Fibroblast of skin of abdomen (primary cell): ENCODE measurements at places on chromosomes 2 and 18.

GRCh38 chr18:32884543-32884942, 111.7 kb upstream of the KLHL14 start:
- no peak for DNase-seq

DNA sequence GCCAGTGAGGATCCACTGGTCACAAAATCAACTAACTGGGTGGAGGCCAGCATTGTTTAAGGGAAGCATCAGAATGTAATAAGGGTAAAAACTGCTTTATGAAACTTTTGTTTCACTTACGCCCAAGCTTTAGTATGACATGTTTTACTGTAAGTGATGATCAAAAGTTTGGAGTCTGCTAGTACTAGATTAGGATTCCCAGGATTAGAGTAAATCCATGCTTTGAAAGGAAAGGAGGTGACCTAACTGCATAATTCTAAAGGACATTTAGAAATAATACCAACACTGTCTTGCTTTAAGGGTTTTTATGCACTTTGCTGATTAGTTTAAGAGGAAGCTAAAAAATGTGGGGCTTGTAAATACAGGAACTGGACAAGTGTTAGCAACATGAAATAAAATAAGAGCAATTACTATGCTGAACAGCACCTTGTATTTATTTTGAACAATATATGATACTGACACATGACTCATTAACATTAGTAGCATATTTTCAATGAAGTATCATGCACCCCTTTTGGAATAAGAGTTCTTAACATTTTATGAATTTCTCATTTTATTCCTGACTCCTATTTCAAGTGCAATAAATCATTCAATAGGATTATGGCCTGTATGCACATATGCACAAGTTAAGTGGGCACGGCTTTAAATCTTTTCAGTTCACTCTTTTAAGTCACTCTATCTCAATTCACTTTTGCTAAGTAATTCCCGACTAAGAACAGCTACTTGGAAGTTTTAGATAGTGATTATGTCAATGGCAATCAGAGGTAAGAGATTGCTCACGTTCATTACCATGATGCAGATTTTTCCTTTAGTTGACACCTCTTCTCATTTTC, 62.5 kb downstream of the STK39 start:
- DNase-seq: peak; percentile 40

- DNase-seq: no peak
Measured at GRCh38 chr2:107621186-107622165, 205.2 kb upstream of the RGPD4 start.

DNA sequence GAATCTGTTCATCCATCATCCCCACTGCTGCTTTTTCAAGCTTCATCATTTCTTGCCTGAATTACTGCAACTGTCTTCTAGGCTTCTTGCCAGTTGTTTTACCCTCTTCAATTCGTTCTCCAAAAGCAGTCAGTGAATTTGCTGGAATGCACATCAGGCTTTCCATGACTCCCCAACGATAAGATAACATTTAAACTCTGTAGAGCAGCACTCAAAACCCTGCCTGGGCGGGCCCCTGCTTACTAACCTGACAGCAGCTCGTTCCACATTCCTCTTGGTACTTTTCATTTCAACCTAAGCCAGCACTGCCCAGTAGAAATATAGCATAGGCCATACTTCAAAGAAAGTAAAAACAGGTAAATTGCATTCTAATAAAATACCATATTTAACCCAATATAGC, 342.9 kb downstream of the SUCLG1 start:
- DNase-seq: no peak

DNA sequence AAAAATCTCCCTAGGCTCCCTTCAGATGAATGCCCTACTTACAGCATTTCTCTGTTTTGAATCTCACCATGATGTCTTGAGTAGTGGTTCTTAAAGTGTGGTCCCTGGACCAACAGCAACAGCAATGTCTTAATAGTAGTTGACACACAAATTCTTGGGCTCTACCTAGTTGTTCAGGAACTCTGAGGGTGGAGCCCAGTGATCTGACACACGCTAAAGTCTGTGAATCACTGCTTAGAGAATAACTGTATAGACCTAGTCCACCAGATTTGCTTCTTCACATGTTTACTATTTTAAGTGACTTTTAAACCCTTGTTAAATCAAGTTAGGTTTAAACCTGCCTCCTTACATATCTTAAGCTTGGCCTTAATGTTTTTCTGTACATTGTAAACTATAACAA, 47.6 kb upstream of the ARHGAP15 start:
- DNase-seq: no peak

DNA sequence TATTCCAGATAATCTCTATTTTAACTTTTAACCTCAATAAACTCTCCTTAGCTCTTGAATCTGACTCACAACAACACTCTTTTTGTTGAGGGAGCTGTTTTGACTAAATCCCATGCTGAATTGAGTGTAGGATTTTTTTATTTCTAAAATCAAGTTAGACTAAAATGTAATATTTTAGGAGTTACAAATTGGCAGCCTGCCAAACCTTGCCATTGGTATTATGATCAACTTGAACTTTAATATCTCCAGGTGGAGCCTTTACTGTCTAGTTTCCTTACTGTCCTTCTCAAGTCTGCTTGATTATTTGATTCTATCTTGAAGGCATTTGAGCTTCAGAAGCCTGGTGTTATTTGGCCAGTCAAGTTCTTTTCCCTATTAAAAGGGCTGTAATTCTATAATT, 8.7 kb downstream of the PIKFYVE start:
- no peak for DNase-seq

DNA sequence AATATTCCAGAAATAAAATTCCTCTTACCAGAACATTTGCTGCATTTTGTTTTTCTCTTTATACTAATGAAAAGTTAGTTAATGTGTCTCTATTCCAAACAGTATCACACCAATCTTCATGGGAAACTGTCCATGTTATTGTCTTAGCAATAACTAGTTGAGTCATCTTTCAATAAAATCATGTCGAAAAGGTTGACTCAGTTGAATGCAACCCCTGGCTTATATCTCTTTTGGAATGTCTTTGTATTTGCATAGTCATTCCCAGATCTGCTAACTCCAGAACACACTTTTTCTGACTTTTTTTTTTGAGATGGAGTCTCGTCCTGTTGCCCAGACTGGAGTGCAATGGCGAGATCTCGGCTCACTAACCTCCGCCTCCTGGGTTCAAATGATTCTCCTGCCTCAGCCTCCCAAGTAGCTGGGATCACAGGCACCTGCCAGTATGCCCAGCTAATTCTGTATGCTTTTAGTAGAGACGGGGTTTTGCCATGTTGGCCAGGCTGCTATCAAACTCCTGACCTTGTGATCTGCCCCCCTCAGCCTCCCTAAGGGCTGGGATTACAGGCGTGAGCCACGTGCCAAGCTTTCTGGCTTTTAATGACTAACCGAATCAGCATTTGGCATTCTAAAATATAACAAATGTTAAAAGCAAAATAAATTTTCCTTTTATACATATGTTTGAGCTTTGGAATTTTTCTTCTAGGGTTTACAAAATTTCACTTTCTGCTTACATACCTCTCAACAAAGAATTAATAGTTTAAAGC, 133.2 kb upstream of the GULP1 start:
- peak; percentile 23 for DNase-seq

GRCh38 chr2:20614201-20615067, 36.5 kb downstream of the HS1BP3 start:
- DNase-seq: no peak

- DNase-seq: peak; percentile 47
Measured at GRCh38 chr18:61703508-61703907, 189.3 kb downstream of the RNF152 start.

GRCh38 chr2:230267059-230267458, 41.5 kb downstream of the SP140 start:
- DNase-seq: no peak

DNA sequence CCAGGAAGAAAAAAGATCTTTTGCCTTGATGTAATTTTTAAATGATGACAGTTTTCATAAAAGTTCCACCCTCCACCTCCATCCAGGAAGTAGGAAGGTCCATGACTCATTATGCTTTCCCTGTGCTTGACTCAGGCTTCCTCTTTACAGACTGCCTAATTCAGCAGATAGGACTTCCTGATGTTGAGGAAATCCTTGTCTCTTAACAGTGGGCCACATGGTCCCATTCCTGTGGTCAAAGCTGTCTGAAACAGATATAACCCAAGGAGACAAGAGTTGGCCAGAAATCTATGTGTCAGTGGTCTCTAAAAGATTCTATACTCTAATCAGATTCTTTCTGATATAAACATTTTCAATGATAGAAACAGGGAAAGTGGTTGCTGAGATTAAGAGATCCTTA, 119.1 kb downstream of the BAZ2B start:
- peak; percentile 94 for DNase-seq

- no peak for DNase-seq
Measured at GRCh38 chr2:231821908-231822307, 35.7 kb downstream of the COPS7B start.

GRCh38 chr18:11518788-11519685, 90.4 kb upstream of the SLC35G4 start:
- DNase-seq: peak; percentile 50
